ENCODE measurements at places on chromosomes 12 and 14. TPM values are rescaled to one million over a fixed set of nuclear protein-coding genes. Genes with fewer than 3 reads are reported as not detected.

- DNase-seq = no peak
Observed at GRCh38 chr12:131910302-131911027, 16.0 kb downstream of the ULK1 start.

The PAX9 gene
- total RNA-seq = 0.34 TPM

The OASL gene
- total RNA-seq = 2.4 TPM

GRCh38 chr12:26273811-26274210 is 78.4 kb downstream of the SSPN start:
- no peak for DNase-seq

DNA sequence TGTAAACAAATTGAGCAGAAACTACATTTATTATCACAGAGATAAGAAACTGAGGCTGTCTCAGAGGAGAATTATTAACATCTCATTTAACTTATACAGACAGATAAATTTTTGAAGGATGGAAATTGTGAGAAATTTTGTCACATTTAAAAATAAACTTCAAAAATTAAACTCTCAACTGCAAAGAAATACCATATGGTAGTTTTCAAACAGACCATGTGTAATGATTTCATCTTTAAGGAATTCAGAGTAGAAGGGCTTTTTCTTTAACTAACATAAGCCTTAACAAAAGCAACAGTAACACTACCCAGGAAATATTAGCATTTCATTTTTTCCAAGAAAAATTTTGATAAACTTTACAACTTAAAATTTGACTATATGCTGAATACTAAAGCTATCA is 26.6 kb downstream of the NUP37 start:
- no peak for DNase-seq

The DNAH10 gene
- total RNA-seq = not detected

The GPX2 gene
- total RNA-seq = not detected

DNA sequence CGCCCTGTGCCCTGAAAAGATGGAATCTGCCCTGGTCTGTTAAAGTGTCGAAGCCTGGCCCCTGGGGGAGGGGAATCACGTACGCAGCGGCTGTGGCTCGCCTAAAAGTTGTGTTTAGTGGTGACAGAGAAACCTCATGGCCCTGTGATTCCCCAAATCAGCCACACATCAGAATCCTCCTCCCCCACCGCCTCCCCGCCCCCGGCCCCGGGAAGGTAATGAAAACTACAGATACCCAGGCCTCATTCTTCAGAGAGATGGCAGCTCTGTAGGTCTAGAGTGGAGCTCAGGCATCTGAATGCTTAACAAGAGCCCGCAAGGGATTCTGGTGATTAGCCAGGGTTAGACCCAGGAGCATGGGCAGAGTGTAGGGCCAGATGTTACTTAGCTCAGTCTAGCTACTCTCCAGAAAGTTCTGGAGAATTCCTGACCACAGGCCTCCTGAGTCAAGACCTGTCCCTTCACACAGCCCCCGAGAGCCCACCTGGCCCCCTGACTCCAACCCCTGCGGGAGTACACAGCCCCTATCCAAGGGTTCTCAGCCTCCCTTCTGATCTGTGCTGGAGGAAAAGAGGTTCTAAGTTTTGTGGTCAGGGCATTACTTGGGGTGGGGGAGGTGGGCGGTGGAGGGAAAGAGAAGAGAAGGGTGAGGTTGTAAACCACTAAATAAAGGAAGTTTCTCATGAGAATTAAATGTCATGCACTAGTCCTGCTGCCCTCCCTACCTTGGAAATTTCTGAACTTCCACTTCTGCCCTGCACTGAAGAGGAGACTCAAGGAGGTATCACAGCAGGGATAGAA is 114.8 kb downstream of the PLXNC1 start:
- no peak for DNase-seq

GRCh38 chr12:127162902-127163301 is 1104.1 kb upstream of the TMEM132C start:
- no peak for DNase-seq

The KICS2 gene
- total RNA-seq = 4.2 TPM

DNA sequence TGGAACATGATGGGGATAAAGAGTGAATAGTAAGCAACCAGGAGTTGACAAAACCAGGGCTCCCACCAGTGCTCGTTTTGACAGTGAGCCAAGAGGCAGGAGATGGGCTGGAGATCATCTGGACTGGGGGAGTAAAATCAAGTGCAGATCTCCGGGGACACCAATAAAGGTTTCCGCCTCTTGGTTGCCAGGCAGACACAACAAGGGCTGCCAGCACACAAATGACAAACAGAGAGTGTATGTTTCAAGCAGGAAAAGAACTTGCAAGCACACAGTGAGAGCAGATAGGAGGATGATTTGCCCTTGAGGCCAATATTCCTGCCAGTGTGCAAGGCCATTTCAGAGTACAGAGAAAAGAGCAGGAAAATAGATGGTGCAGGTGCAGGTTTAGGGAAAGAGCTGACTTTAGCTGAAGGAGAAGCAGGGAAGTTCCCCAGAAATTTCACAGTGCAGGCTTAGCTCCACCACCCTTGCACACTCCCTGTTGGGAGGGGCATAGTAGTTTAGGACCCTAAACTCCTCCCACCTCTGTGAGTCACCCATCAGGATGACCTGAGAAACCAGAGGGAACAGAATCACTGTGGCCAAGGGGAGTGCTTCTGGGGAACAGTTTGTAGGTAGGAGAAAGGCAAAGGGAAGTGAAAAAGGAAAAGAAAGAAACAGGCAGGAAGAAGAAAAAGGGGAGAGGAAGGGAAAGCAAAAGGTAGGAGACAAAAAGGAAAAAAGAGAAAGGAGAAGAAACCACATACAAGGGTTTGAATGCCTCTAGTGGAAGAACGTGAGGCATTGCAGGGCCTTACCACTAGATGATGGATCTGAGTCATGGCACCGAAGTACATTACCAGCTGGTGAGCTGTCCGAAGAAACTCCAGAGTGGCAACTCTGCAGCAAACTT is 404.4 kb downstream of the SLC6A15 start:
- no peak for DNase-seq

DNA sequence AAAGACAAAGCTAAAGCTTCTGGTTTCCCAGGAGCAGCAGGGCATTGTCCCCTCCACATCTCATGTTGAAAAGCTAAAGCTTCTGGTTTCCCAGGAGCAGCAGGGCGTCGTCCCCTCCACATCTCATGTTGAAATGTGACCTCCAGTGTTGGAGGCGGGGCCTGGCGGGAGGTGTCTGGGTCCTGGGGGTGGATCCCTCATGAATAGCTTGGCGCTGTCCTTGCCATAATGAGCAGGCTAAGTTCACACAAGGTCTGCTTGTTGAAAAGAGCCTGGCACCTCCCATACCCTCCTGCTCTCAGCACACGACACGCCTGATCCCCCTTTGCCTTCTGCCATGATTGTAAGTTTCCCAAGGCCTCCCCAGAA is 123.7 kb downstream of the PIWIL1 start:
- no peak for DNase-seq

GRCh38 chr12:121264951-121265515 is 31.5 kb downstream of the CAMKK2 start:
- no peak for DNase-seq

The SNRNP35 gene
- 15.7 TPM for total RNA-seq

DNA sequence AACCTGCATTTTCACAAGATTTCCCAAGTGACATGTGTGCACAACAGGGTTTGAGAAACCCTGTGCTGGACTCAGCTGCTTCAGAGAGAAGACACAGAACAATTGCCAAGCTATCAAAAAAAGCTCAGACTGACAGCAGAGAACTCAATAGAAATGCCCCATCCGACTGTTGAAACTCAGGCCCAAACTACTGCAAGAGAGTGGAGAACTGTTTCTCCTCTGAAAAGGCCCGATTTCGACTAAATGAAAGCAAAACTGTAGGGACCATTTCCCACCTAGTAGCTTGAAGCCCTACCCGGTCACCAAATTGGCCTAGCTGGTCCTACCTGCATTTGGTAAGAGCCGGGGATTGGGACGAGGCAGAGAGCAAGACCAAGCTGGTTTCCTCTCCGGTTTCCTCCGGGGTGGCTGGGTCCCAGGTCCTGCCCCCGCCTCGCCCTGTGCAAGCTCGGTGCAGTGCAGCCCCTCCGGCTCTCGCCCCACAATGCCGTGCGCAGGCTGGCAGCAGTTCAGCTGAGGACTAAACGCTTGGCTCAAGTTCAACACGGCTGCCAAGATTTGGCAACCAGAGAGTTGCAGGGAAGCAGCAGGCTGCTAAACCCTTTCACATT is 1180.6 kb downstream of the VRK1 start:
- DNase-seq = no peak

The KRT78 gene
- total RNA-seq = not detected

DNA sequence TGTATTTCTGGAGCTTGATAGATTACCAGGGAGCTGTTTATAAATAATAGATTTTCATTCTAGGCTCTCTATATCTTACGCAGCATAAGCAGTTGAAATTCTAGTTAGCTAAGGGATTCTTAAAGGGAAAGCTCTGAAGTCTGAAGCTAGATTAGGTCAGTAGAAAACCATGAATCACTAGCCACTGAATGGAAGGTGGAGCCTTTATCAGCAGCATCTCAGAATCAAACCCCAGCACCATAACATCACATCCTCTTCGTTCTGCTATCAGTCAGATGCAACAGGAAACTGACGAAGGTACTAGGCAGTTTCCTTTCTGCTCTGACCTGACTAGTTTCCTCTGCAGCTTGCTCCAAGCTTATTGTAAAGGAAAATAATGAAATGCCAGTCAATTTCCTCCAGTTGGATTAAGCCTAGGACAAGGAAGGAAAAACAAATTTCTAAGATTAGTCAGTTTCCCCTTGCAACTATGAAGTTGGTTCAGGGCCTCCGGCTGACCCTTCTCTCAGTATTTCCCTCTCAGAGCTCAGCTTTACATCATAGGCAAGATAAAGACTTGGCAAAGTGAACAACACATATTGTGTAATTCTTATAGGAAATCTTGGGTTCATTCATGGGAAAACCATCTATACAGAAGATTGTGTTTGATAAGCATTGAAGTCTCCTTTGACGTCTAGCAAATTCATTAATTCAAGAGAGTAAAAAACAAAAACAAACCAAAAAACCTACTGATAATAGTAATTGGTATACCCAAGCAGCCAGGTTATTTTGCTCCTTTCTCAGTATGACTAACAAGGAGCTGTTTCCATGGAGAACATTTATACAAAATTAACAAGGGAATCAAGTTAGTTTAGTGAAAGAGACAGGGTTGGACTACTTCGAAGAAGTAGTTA is 43.4 kb upstream of the CFAP54 start:
- peak; percentile 100 for DNase-seq

DNA sequence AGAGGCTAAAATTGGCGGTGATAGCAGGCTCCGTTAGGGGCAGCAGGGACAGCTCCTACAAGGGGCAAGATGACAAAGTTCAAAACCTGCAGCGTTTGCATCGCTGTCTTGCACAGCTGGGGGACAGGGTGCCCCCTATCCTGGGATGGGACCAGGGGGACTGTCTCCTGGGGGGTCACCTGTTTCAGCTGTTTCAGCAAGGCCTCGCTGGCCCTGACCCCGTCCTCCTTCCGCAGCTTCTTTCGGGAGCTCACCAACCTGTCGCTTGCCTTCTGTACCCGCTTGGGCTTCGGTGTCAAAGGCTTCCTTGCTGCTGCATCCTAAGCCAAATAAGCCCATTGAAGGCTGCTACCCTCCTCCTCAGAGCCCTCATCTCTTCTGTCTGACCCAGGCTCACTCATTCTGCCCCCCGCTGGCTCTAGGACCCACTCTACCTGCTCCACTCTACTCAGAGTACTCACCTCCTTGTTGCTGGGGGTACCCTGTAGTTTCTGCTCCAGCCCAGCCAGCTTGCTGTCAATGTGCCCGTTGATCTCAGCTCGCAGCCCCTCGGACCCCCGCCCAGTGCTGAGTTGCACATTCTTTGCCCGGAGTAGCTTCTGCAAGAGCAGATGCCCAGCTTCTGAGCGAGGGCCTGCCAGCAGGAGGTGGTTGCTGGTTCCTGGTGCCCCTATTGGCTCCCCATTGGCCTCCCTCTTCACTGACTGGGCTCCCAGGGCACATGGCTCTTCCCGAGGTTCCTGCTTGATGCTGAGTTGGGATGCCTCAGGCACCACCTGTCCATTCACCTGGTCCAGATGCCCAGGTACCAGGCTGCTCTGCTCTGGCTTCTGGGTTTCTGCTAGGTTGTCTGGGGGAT is 12.4 kb upstream of the PRKAG1 start:
- no peak for DNase-seq

DNA sequence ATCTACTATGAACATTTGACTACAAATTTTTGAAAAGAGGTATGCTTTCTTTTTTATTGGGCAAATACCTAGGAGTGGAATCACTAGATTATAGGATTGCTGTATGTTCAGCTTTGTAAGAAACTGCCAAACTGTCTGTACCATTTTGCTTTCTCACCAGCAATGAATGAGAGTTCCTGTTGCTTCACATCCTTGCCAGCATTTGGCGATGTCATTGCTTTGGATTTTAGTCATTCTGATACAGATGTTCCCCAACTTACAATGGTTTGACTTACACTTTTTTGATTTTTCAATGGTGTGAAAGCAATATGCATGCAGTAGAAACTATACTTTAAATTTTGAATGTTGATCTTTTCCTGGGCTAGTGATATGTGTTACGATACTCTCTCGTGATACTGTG is 328.7 kb downstream of the RAD51B start:
- DNase-seq = no peak

The IFI27L1 gene
- total RNA-seq = 18.0 TPM

- DNase-seq = no peak
Observed at GRCh38 chr12:51793201-51793600, 55.3 kb downstream of the FIGNL2 start.

DNA sequence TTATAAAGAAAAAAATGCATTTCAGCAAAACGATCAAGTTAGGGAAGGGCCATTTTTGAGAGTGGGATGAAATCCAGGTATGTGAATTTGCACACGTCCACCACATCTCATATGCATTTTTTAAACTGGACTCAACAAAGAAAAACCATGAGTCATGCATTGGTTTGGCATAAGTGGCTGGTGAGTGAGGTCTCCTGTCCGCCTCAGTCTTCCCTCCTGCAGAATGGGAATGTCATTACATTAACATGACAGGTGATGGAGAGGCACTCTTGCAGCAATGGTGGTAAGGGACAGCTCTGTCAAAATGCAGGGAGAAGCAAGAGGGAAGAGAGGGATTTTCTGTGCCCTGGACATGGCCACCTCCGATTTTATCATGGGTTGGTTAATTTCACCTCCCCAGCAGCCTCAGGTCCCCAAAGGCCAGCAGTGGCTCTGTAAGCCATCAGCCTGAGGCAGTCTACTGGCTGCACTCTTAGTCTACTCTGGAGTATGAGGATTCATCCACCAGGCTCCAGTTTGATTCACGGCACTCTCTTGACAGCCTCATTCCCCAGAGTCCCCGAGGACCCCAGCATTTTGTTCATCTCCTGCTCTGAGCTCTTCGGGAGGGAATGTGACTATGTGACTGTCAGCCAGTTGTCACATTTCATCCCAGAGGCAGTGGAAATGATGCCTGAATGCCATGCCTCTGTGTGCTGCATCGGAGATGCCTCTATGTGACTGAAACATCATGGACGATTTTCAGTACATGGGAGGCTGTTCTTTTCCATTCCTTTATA is 17.1 kb upstream of the PWP1 start:
- DNase-seq = no peak

The FAM186B gene
- 0.12 TPM for total RNA-seq

- DNase-seq = no peak
Observed at GRCh38 chr14:58540749-58541632, 96.8 kb upstream of the DACT1 start.

- no peak for DNase-seq
Observed at GRCh38 chr14:31902002-31902401, 175.1 kb upstream of the ARHGAP5 start.
